NCI-H1930 (cell line): ENCODE measurements at places on chromosomes 2 and 18.

DNA sequence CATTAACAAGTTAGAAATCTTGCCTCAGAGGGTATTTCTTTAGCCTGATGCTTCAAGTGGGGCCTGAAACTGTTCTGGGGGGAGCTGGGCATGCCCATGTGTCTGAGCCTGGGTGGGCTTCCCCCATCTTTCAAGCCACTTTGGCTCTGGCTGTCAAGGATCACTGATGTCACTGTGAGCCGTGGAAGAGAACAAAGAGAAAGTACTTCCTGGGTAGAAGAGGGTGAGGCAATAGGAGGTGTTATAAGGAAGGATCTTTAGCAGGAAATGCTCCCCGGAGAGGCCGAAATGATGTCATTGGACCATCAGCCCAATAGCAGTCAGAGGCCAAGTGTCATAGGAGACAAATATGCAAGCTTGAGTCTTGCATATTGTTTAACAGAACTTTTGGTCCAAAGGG is 228.4 kb upstream of the MEX3C start:
- DNase-seq, result no peak

DNA sequence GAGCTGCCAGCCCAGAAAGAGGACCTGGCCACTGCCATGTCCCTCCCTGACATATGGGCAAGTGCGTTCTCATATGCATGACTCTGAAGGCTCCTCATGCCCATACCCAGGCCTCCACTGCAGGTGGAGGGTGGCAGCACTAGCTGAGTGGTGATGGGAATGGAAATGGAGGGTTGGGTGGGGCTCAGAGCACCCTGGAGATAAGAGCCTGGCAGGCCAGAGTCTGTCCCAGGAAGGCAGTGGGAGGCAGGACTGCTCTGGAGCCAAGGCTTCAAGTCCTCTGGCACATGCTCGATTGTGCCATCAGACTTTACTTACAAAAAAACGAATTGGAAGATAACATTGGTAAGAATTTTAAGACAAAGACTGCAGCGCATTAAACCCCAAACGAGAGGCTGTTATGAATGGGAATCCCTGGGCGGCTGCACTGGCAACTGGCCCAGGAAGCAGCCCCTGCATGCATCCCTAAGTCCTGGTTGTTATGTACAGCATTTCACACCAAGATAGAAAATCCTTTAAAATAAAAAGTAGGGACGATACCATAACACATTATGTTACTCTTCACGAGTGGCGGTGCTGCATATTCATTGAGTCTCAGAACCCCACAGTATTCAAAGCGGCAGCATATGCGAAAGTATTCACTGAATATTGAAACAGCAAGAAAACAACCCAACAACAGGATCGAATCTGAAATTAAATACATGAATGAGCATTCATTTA is 81.7 kb upstream of the FAM98A start:
- no peak for DNase-seq

- DNase-seq, result no peak
These were observed 78.2 kb downstream of the PTGR3 start for GRCh38 chr18:75130591-75131328.

DNA sequence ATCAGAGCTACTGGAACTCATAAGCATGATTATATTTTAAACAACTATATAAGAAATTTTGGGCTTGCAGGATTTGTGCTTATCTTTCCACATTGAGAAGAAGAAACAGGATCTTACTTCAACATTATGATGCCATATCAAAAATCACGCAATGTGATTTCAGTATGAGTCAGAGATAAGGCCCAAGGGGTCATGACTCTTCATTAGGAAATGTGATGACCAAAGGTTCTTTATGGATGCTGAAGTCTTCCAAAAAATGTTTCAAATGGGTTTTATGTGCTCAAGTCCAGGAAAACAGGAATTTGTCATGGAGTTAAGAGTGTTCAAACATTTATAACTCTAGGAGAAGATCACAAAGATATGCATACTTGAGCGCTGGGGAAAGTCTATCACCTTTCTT is 7.8 kb upstream of the SERPINB2 start:
- no peak for DNase-seq

- no peak for DNase-seq
These were observed 7.5 kb upstream of the SP3 start for GRCh38 chr2:173972636-173973035.
